ENCODE measurements at places on chromosomes 3 and 15.

DNA sequence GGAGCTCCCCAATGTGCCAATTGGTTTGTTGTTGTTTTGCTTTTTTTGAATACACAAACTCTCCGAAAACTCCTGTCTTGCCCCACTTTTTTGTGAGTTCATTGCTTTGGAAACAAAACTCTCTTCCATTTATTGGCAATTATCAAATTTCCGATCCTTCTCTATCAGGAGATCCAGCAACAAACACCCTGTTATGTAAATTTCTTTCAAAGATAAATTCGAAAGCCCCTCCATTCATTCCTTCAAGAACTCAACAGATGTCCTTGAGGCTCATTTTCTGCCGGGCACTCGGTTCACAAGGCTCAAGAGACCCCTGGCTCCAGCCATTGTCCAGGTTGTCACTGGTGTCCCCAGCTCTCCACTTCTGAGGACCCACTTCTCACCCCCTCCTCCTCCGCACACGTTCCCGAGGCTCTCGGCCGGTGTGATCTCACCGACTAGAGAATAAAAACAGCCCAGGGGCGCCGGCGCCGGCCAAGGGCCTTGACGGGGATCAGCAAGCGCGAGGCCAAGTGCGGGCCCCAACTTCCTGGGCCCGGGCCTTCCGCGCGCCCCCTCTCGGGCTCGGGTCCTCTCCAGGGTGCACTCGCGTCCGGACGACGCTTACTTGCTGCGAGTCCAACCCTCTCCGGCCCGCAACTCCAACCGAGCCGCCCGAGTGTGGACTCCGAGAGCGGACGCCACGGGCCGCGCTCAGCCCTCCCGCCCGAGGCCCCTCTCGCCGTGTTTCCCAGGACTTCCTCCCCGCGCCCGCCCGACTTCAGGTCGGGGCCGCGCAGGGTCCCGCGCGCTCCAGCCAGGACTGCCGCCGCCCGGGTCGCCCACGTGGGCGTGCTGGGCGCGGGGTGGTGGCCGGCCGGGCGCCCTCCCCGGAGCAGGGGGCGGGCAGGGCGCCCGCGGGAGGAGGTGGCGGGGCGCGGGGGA is 533 bp upstream of the SMAD3 start:
- no peak for DNase-seq

DNA sequence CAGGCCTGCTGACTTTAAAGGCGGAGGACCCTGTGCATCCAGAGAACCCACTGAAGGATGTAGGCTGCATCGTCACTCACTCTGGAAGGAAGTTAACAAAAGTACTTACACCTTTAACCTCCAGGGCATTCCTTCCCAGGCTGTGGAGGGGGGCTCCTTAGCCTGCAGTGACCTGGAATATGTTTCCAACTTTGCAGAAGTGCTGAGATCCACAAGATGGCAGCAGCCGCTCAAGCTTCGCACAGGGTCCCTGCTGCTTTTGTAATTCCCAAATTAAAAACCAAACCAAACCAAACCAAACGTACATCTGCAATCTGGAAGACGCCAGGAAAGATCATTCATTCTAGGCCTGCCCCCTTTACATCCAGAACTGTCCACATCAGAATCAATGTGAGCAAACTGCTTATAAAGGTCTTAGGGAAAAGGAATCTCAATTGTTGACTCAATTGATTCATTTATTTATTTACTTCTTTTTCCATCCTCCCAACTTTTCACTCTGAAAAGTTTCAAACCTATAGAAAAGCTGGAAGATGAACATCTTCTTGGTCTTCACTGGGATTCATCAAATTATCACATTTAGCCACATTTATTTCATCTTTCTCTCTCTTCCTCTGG is 70.5 kb upstream of the KLHL25 start:
- no peak for DNase-seq

- no peak for DNase-seq
These were observed 36.8 kb downstream of the TMEM108 start for GRCh38 chr3:133074977-133075376.

DNA sequence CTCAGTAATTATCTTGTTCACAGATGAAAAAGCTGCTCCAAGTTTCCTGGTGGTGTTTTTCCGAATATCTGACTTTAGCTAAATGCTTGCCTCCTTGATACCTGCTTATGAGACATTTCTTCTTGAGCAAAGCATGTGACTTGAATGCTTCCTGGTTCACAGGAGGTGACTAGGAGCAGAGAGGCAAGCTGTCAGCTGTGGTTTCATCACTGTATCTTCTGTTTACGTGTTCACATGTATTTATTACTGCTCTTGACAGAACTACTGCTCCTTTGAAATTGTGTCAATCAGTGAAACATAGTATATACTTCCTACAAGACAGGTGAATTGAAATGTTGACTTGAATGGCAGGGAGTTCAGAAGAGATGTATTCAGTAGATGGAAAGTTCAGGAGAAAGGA is 8.9 kb upstream of the SPPL2A start:
- no peak for DNase-seq

DNA sequence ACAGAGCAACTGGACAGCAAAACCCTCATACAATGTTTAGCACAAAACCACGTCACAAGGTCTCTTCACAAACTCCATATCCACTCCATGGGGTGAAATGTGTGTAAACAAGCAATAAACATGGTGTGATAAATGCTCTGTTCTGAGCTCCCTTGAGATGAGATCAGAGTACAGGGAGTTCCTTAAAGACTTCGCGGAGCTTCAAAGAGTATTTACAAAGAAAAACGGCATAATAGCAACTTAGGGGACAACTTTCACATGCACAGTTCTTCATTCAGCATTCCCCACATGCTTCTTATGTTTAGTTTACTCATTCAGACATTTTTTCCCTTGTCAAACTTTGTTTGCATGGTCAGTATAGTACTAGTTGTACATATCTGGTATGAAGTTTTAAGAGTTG is 52.5 kb upstream of the SUCLG2 start:
- no peak for DNase-seq

GRCh38 chr3:132661101-132661500 is 972 bp downstream of the UBA5 start:
- DNase-seq, result no peak

DNA sequence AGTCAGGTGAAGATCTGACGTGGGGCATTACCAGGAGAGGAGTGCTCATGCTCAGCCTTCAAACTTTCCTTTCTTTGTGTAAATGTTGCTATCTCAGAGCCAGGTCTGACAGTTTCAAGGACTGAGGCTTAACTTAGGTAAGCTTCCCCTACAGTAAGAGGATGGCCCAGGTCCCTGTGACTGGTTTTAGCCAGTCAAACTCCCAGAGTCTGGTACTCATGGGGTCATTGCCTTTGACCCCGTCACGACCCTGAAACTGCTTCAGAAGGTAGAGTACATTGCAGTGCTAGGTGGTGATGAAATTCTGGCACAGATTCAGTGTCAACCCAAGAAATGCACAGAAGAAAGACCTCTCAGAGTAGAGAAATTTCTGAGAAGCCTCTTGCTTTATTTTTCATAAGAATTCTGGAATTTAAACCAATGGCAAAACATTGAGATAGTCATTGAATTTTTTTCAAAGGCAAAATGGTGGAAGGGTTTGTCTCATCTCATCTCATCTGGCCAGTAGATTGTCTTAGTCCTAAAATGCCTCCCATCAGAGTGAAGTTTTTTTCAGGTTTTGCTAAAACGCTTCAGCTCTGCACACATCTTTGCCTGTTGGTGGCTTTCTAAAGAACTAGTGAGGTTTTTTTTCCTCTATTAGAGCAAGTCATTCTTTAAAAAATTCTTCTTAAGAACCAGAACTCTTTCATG is 23.1 kb downstream of the ZBTB38 start:
- DNase-seq, result no peak

Measured in stimulated activated CD4-positive, alpha-beta T cell treated with anti-CD3 and anti-CD28 coated beads, Interleukin-15, amount 100 ng/mL, for 1 hour (primary cell).